ENCODE measurements at places on chromosomes 7 and 10. TPM values are rescaled to one million over a fixed set of nuclear protein-coding genes. Genes with fewer than 3 reads are reported as not detected.

DNA sequence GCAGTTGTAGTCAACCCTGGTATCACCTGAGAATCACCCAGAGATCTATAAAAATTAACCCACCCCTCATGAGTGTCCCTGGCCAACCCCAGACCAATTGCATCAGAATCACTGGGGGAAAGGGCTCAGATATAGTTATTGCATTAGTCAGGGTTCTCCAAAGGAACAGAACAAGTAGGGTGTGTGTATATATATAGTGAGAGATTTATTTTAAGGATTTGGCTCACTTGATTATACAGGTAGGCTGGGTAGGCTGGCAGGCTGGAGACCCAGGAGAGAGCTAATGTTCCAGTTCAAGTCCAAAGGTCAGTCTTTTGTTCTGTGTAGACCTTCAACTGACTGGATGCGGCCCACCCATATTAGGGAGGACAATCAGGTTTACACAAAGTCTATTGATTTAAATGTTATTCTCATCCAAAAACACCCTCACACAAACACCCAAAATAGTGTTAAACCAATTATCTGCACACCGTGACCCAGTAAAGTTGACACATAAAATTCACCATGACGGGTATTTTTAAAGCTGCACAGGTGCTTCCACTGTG is 372.9 kb upstream of the NFE2L3 start:
- DNase-seq, result no peak

DNA sequence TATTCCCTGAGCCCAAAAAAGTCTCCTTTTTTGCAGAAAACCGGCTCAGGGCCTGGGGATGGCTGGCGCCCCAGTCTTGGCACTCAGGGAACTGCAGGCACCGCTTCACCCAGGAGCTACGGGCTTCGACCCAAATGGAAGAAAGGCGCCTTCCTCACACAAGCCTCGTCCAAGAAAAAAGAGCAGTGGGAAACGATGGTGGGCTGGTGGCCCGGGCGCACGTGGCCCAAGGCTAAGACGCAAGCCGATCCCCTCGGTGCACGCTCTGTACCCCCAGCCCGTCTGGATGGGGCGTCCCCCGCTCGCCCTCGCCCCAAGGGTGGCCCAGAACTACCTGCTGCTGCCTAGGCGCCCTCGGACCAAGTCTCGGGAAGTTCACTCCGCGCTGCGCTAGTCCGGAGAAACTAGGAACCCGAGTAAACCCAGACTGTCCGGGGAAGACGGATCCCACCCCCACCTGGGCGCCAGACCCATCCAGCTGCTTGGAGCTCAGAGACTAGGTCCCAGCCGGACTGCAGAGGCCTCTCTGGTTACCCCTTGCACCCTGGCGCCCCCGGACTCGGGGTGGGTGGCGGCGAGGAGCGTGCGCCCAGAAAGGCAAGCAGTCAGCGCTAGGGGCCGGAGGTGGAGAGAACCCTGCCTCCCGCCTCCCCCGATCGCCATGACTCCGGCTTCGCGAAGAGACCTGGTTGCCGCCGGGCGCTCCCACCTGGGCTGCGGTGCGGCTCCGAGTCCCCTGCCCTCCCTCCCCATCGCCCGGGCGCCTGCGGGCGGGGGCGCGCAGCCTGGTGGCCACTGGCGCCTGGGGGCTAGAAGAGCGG is 76.4 kb downstream of the CALN1 start:
- DNase-seq, result no peak

- no peak for DNase-seq
These were observed 37.7 kb downstream of the SNX13 start for GRCh38 chr7:17902599-17902998.

DNA sequence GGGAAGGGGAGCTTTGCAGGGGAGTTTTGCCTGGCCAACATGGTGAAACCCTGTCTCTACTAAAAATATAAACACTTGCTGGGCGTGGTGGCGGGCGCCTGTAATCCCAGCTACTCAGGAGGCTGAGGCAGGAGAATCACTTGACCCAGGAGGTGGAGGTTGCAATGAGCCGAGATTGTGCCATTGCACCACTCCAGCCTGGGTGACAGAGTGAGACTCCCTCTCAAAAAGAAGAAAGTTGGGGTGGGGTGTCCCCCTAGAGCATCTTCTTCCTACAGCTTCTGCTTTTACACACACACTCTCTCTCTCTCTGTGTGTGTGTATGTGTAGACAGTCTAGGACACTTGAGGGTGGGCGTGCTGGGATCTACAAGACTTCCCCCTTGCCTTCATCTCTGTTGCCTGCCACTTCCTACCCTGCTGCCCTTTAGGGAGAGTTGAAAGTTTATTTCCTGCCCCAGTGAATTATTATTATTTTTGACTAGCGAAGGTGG is 21.7 kb downstream of the PLAU start:
- DNase-seq, result no peak

DNA sequence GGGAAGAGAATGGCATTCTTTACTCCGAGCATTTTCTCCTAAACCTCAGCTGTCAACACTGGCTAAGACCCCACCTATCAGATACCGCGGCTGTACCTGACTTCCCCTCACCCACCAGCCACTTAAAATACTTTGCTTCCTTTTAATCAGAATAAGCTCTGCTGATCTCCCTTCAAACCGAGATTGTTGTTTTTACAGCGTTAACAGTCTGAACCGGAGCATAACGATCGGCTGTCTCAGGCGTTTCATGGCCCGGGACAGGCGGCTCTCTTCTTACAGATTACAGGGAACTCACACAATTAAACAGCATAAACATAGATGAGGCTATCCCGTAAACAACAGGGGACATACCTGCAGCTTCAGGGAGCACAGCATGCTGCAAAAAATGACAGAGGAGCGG is 174.3 kb upstream of the RNF32 start:
- no peak for DNase-seq

GRCh38 chr10:16440396-16441133 is 3.8 kb downstream of the PTER start:
- no peak for DNase-seq

- DNase-seq, result no peak
These were observed 12.5 kb upstream of the AKR1E2 start for GRCh38 chr10:4813496-4813895.

DNA sequence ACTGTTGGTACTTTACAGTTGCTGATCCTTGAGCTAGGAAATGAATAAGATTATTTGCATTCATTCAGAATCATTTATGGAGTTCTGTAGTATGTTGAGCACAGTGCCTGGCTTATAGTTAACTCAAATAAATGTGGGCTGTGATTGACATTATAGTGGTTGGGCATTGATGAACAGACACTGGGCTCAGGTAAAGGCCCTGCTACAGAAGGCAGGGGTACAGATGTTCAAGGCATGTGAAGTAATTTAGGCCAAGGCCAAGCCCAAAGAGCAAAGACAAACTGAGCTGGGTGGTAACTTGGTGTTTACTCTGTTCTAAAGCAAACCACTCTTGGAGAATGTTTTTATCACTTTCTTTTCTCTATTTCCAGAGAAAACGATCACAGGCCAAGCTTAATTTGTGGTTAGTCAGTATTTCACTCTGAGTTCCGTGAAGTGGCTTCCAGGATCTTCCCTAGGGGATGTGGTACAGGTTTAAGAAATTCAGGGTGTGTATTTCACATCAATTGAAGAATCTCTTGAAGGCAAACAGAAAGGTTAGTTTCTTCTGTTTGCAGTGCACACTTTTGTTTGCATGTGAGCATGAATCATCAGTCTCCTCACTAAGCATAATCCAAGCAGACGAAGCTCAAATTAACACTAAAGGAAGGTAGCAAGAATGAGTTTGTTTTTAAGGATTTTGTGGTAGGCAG is 113.9 kb upstream of the PRR15 start:
- DNase-seq, result no peak

DNA sequence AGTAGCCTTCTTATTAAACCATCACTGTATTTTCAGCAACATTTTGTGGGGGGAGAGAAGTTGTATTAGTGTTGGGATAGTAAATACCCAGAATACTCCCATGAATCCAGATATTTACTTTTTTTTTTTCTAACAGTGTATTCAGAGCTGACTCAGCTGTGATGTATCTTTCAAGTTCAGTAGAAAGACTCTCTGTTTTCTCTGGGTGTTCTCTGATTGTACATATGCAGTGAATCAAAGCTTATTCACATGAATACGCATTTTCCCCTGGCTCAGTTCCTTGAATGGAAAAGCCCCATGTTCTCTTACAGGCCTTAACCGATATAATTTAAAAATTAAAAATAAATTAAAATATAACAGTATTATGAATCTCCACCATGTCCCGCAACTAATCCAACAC is 1.3 kb downstream of the TFPI2 start:
- no peak for DNase-seq

GRCh38 chr10:21746118-21746517 is 212.1 kb downstream of the MLLT10 start:
- DNase-seq, result no peak

DNA sequence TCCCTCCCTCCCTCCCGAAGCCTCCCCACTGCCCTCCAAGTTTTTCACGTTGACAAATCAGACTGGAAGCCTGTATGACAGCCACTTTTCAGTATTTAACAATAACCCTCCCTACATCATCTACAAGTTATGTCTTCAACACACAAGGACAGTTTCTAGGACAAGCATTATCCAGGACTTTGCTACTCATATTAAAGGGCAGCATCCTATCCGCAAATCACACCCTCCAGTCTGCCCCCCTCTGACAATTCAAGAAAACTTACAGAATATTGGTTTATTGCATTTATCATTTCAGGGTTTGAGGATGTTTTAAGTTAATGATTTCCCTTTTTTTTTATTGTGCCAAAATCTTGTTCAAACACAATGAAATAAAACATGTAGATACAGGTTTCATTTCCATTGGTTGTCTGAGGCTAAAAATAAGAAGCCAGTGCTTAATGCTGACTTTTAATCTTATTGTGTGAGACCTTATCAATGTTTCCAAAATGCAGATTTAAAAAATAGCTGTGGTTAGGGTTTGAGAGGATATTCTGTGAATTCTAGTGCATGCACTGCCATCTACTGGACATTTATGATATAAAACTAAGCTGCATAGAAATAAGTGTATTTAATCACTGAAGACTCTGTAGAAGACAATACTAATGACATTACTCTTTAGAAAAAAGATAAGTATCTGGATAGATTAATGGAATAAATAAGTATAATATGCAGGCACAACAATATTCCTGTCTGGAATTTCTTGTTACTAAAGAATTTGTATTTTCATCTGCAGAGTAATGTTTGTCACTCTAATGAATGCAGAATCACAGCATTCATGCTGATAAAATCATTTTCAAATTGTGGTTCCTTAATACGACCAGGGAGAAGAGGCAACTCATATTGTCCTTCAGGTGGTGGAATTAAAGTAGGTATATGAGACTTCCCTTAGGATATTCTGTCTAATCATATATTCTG is 64.1 kb downstream of the CAV1 start:
- DNase-seq, result peak; percentile 33

DNA sequence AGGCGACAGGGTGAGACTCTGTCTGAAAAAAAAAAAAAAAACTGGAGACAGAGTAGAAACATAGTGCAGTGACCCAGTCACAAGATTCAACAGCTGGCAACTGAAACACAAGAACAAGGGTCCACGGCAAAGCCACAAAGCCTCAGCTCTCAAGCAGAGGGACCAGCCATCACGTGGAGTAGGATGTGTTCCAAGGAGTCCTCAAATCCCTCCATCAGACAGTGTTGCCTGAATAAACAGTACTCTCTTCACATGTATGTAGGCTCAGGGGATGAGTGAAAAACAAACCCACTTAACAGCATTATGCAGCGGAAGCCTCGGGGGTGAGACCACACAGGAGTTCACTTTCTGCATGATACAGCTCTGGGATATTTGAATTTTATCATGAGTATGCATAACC is 62.0 kb downstream of the SLIT1 start:
- DNase-seq, result no peak

- DNase-seq, result no peak
These were observed 186.9 kb upstream of the ADO start for GRCh38 chr10:62617652-62618051.

DNA sequence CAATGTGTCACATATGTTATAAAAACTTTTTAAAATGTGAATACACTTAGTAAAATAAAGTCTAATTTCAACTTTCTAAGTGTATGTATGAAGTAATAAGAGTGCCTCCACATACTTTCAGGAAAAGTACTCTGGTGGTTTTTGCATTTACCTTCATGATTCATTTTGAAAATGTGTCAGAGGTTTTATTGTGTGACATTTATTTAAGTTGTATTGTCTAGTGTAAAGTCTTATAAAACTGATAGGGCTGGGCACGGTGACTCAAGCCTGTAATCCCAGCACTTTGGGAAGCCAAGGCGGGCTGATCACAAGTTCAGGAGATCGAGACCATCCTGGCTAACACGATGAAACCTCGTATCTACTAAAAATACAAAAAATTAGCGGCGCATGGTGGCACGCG is 226.5 kb downstream of the ITGB1 start:
- no peak for DNase-seq

- no peak for DNase-seq
These were observed 70.3 kb upstream of the HDAC9 start for GRCh38 chr7:18425227-18425626.

GRCh38 chr7:24422441-24423010 is 138.5 kb downstream of the NPY start:
- no peak for DNase-seq

DNA sequence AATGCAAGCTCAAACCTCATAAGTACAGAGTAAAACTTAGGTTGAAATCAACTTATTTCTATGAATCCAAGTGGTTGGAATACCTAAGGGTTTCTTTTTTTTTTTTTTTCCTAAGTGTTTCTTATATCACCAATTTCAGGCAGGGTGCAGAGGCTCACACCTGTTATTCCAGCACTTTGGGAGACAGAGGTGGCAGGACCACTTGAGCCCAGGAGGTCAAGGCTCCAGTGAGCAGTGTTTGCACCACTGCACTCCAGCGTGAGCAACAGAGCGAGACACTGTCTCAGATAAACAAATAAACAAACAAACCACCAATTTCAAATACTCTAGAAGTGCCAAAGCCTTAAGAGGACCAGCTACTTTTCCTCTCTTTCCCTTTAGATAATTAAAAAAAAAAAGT is 39.2 kb upstream of the SPOCK2 start:
- no peak for DNase-seq

Gene AHR
- polyA plus RNA-seq, result 35.2 TPM

Gene CFAP69
- polyA plus RNA-seq, result 14.5 TPM

Gene C10orf62
- polyA plus RNA-seq, result 0.27 TPM

Gene PLEKHA8
- polyA plus RNA-seq, result 19.4 TPM

Gene GRID2IP
- 0.69 TPM for polyA plus RNA-seq

Gene ZNF518A
- 32.9 TPM for polyA plus RNA-seq

Gene TMEM176B
- 74.1 TPM for polyA plus RNA-seq

Gene SFXN2
- polyA plus RNA-seq, result 49.0 TPM

Gene GIMAP8
- polyA plus RNA-seq, result 10.4 TPM

Gene NRG3
- polyA plus RNA-seq, result 12.3 TPM

Gene UPK3B
- 4.7 TPM for polyA plus RNA-seq

Gene BAIAP2L1
- polyA plus RNA-seq, result 12.8 TPM

Gene HOXA5
- polyA plus RNA-seq, result 83.8 TPM

Gene TAS2R41
- polyA plus RNA-seq, result not detected

Gene HTRA1
- 204 TPM for polyA plus RNA-seq

Gene TSPAN15
- 67.0 TPM for polyA plus RNA-seq

Gene ELMO1
- 9.9 TPM for polyA plus RNA-seq

Gene CLRN3
- 24.1 TPM for polyA plus RNA-seq

Gene SIRT1
- 56.6 TPM for polyA plus RNA-seq

Gene EIF4EBP2
- polyA plus RNA-seq, result 78.3 TPM

Gene TMEM213
- 49.6 TPM for polyA plus RNA-seq

Gene FIGNL1
- polyA plus RNA-seq, result 30.5 TPM

Data from right renal pelvis (tissue), 4 donors.